GM04503 (cell line): ENCODE measurements at places on chromosomes 2 and 18.

DNA sequence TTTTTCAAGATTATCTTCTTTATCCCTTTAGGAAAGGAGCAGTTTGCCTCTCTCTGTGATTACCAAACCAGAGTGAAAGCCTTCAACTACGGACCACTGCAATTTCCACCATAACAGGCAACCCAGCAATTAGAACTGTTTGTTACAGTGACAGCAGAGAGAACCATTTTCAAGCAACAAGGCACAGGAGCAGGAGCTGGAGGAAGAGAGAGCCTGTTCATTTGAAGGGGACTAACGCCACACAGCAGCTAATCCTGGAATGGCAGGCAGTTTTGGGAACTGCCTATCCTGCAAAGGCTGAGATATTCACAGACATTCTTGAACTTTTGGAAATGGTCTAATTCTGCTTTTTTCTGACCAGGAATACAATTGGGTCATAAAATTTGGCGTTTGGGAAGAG lies 1541.9 kb upstream of the PIK3C3 start:
- DNase-seq: no peak

- DNase-seq: no peak
These were observed 20.3 kb upstream of the ASB1 start for GRCh38 chr2:238406221-238406997.

DNA sequence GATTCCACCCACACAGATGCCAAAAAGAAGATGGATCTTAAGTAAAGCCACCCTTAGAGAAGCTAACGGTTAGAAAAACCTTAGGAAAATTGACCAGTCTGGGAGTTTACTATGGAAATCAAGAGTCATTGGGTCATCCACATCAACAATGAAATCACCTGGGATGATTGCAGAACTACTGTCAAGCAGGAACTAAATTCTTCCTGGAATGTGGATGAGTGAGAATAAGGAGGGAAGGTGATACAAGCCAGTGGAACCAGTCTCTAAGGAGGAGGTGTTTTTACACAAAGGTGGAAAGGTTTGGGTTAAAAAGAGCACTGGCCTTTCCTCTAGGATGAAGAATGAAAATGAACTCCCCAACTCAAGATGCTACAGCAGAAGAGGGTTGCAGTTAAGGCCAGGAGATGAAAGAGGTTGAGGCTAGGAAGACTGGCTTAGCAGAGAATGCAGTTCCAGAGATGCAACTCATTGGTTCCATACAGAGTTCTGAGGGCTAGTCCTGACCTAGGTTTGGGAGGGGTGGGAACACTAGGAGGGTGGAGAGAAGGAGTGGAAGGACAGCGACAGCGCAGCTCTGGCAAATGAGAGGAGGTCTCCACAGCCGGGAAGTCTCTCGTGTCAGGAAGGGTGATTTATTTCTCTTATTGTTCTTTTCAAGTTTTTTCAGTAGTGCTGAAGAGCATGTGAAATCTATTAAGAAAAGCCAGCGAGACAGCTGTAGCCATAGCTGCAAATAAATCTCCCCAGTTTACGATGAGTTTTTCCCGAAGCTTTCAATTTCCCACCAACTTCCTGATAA lies 27.7 kb upstream of the KDM3A start:
- DNase-seq: no peak

GRCh38 chr2:84395820-84396219 lies 63.3 kb downstream of the SUCLG1 start:
- peak; percentile 88 for DNase-seq

DNA sequence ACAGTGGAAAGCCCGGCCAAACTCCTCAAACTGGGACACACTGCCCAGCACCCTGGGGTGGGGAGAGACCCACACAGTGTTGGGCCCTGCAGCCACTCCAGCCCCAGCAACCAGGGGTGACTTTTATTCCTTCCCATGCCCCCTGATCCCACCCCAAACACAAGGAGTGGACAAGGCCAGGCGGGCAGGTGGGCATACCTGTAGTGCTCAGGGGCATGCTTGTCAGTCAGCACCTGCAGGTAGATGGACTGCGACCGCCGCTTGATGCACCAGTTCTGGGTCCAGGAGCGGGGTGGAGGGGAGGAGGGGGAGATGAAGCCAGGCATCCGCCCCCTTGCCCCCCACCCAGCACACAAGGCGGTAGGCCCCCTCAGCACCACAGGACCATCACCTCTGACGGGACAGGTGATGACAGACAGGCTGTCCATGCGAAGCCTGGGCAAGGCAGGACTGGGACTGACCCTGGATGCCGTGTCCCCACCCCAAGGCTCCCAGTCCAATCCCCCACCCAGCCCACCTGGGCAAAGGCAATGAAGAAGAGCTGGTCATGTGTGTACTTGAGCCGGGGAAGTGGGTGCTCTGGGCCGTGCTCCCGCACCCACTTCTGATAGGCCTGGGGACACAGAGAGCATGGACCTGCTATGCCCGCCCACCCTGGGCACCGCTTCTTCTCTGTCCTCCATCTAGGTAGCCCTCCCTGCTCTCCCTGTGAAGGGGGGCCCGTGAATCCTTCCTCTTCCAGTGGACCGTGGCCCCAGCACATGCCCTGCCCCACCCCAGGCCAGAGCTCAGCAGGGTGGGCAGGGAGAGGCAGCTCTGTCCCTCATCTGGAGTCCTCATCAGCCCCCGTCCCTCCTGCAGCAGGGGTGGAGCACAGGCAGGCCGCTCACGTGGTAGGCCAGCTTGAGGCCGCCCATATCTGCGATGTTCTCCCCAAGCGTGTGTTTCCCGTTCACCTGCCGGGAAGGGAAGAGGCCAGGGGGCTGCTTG lies 7.1 kb downstream of the ECEL1 start:
- no peak for DNase-seq

GRCh38 chr18:75199327-75199726 lies 9.6 kb downstream of the PTGR3 start:
- no peak for DNase-seq

DNA sequence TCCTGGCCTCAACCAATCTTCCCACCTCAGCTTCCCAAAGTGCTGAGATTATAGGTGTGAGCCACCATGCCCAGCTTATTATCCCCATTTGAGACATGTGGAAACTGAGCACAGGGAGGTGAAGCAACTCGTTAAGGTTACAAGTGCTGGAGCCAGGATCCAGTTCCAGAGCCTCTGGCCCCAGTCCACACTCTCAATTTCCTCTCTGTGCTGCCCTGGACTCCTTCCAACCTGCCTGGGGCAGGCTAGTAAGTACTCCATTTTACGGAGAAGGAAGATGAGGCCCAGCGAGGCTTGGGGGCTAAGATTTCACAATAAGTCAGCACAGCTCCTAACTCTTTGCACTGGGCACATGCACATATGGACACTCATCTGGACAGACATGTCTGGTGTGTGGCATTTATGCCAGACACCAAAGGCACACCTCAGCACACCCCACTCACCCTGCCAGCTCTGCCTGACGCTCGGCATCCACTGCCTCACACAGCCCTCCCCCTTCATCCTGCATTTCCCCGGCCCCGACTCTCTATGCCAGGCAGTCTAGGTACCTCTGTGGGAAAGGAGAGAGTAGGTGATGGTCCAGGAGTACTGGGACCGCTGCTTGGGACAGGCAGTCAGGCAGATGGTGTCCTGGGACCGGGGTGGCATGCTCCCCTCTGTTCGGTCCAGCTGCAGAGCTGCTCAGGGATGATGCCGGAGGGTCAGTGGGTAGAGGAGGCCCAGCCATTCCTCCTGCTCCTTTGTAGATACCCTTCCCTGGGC lies 20.5 kb downstream of the CFAP65 start:
- no peak for DNase-seq

GRCh38 chr2:218896501-218897393 lies 16.1 kb downstream of the WNT10A start:
- no peak for DNase-seq

DNA sequence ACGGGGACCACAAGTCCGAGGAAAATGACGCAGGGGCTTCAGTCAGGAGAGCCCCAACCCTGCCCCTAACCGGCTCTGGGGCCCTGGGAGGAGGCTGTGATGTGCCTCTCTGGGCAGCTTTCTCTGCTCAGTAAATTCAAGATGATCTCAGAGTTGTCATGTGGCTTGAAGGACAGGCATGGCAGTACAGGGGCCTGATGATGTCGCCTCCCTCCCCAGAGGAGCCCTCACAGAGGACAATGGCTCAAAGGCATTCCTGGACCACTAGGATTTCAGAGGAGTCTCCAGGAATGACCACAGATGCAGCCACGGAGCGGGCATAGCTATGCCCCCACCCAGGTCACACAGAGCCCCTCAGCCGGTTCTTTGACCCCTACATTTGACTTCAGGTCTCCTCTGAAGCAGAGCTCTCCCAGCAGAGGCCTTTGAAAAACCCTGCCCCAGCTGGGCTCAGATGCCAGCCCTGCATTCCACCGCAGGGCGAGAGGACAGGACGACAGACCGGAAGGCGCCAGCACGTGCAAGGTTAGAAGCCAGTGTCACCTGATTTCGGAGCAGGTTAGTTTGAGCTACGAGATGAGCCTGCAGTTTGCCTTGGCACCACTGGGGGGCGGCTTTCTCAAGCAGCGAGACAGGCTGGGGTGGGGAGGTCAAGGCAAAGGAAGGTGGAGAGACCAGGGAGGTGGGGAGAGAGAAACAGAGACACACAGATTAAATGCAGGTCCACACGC lies 39.2 kb downstream of the BIN1 start:
- no peak for DNase-seq

DNA sequence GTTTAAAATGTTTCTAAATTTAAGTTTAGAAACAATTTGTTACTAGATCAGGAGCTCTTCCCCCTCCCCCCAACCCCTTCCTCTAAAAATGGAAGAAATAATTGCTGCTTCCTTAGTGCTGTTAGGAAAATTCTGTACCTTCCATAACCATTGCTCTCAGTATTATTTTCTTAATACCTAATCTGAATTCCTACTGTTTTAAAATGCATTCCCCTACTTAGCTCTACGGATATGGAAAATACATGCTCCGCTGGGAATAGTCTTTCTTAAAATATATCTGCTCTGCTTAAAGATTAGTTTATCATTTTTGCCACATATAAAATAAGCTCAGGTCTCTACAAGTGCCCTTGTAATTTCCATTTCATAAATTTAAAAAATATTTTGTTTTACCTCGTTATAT lies 215.2 kb downstream of the TGIF1 start:
- DNase-seq: no peak

DNA sequence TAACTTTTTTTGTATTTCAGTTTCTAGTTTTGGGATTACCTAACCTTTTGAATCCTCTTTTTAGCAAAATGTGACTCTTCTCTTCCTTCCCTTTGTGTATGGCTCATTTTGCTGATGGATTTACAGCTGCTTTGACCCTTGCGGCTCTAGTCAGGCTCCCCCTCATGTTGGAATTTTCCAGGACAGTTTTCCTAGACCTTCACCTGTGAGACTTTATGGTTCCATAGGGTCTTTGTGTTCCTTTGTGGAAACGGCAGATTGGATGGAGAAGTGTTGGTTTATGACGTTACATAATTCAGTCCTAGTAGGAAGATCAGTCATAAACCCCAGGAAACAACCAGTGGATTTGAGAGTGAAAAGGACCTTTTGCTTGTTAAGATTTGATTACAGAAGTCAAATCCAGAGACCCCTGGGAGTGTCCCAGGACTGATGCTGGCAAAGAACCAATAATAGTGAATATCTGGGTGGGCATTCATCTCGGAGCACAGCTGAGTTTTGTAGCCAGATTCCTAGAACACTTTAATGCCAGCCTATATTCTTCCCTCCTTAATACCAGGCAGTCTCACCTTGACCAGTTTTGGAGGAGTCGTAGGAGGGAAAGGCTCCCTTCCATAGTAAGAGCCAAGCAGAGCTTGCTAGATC lies 42.7 kb downstream of the SOCS6 start:
- DNase-seq: no peak

- DNase-seq: no peak
These were observed 151.5 kb upstream of the MYCN start for GRCh38 chr2:15788830-15789229.

GRCh38 chr2:85839461-85839860 lies 49.3 kb downstream of the ST3GAL5 start:
- DNase-seq: no peak

DNA sequence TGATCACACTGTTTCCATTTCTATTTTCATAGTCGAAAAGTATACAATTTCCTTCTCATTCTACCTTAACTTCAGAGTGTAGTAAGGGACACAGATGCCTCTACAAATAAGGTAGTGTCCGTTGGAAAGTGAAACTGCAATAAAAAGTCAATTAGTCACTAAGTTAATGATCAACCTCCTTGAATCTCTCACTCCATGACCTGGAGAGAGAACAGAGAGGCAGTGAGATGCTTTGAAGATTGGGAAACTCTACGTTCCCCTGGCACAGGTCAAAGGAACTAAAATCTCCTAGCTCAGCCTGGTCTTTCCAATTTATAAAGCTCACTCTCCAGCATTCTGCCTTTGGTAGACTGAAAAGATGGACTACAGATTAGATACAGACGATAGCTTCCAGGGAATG lies 153.8 kb upstream of the ACAA2 start:
- no peak for DNase-seq
